Muscle of back (tissue), 13 donors: ENCODE measurements at places on chromosomes 11 and 22. TPM values are rescaled to one million over a fixed set of nuclear protein-coding genes. Genes with fewer than 3 reads are reported as not detected.
A peak's percentile ranks its signal among the peaks of the same experiment; 100 is the strongest.

- no peak for DNase-seq
Measured at GRCh38 chr22:46070803-46071450, 79.4 kb upstream of the PPARA start.

The BET1L gene
- polyA plus RNA-seq, result 38.6 TPM

GRCh38 chr11:27201454-27202302, 161.1 kb downstream of the BBOX1 start:
- peak; percentile 82 for DNase-seq

DNA sequence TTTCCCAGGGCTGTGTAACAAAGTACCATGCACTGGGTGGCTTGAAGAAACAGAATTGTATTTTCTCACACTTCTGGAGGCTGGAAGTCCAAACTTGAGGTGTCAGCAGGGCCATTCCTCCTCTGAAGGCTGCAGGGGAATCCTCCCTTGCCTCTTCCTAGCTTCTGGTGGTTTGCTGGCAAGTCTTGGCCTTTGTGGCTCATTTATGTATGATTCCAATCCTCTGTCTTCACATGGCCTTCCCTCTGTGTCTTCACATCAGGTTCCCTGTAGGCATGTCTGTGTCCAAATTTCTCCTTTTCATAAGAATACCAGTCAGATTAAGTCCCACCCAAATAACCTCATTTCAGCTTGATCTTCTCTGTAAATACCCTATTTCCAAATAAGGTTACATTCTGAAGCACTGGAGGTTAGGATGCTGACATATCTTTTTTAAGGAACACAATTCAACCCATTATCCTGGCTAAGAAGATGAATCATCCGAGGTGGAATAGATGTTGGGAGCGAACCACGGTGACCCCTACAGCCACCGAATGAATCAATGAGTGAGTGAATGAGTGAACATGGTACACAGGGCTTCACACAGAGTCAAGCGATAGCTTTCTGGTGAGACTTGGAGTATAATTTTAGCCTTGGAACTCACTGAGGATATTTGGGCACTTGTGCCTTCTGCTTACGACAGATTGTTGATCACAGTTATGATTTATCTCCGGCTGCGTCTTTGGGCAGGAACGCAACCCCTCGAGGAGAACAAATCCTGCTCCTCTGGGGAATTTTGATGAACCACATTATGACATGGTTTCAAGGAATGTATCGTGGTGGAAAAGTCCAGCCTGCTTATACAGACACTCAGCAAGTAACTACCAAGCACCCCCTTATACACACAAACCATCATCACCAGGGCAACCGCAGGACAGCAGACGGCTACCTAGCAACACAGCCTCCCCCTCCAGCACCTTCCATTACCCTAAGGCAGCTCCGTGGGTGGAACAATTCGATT, 34.3 kb upstream of the MICAL2 start:
- no peak for DNase-seq

DNA sequence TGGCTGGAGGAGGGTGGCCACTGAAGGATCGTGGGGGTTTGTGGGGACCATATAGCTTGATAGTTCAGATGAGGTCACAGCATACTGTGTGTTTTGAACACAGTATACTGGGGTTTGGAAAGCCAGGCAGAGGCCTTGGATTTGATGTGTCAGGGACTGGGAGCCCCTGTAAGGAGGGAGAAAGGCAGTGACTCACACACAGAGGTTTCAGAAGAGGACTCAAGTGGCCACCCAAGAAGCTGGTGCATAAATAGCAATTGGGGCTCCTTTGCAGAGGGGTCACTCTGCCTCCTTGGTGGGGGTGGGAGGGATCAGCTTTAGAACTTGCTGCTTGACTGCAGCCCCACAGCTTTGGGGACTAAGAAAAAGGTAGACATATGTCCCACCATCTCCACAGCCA, 39.3 kb downstream of the SLC5A1 start:
- no peak for DNase-seq

The APOL5 gene
- polyA plus RNA-seq, result 1.1 TPM

The FADD gene
- polyA plus RNA-seq, result 8.2 TPM

DNA sequence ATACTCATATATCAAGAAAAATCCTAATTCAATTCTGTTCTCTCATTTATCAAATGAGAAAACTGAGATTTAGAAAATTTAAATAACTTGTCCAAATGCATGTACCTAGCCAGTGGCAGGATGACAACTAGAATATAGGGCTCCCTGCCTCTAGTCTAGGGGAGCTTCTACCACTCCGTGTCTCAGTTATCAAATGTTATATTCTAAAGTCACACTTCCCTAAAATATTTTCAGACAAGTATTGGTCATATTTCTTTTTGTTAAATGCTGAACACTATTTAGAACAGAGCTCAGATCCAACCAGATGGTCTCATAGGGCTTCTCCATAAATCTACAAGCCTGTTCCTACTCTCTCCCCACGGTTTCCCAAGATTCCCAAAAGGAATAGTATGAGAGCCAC, 26.3 kb downstream of the KCNJ1 start:
- no peak for DNase-seq

The NPTXR gene
- 6.4 TPM for polyA plus RNA-seq

GRCh38 chr11:16126362-16126761, 230.0 kb downstream of the SOX6 start:
- DNase-seq, result no peak

DNA sequence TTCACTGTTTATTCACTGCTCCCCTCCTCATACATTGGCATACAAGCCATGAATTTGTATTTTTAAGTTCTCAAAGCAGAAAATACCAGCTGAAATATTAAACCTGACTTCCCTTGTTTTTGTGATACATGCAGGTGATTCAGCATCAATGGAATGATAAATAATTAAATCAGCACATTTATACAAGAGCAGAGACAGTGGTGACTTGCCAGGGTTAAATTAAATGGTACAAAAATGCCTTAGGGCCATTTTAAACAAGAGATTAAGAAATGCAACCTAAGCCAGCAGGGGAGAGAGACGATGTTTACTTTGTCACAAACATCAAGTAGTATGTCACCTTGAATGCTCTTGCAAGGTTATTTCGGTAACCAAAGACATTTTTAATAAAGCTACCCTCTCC, 95.9 kb upstream of the DDI1 start:
- no peak for DNase-seq

- DNase-seq, result no peak
Measured at GRCh38 chr11:35146074-35146521, 7.1 kb downstream of the CD44 start.

GRCh38 chr11:134676516-134677287, 264.7 kb upstream of the B3GAT1 start:
- DNase-seq, result no peak

- DNase-seq, result no peak
Measured at GRCh38 chr22:46969491-46969890, 207.0 kb downstream of the TBC1D22A start.
